CD4-positive, alpha-beta memory T cell (primary cell): ENCODE measurements at places on chromosomes 4 and X.

DNA sequence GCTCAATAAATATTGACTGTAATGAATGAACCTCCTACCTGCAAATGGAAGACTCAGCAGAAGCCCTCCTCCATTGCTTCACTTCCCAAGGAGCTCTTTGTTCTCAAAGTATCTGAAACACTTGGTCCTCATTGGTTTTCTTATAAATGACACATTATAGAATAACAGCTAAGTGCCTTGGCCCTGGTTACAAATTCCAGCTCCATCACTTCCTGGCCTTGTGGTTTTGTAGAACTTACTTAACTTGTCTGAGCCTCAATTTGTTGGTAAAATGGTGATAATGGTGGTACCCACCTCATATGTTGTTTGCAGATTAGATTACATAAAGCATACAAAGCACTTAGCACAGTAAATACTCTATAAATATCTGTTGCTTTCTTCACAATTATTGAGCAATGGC lies 25.2 kb upstream of the SMIM20 start:
- DNase-seq: no peak

- DNase-seq: no peak
Measured at GRCh38 chr4:81350040-81350439, 121.7 kb downstream of the RASGEF1B start.

DNA sequence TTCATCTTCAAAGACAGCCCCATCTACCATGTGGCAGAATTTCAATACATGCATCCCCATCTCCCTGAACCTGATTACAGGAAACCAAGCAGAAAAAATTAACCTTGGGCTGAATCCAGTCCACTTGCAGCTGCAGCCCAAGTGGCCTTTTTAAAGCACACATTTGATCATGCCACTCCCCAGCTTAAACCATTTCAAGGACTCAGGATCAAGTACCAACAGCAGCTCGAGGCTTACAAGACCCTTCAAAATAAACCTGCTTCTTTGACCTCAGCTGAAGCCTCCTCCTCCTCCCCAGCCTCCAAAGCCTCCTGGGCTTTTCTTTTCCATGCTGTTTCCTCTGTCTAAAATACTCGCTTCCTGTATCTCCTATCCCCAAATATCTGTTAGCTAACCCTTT lies 50.7 kb upstream of the KIT start:
- no peak for DNase-seq

- no peak for DNase-seq
Measured at GRCh38 chr4:153333874-153334273, 10.6 kb upstream of the MND1 start.

GRCh38 chr4:5125321-5125720 lies 74.0 kb downstream of the STK32B start:
- DNase-seq: no peak

GRCh38 chrX:123835661-123836371 lies 24.0 kb upstream of the XIAP start:
- DNase-seq: no peak

- DNase-seq: no peak
Measured at GRCh38 chr4:89256203-89256800, 51.3 kb downstream of the GPRIN3 start.

GRCh38 chr4:186118582-186118981 lies 14.1 kb downstream of the FAM149A start:
- DNase-seq: no peak

DNA sequence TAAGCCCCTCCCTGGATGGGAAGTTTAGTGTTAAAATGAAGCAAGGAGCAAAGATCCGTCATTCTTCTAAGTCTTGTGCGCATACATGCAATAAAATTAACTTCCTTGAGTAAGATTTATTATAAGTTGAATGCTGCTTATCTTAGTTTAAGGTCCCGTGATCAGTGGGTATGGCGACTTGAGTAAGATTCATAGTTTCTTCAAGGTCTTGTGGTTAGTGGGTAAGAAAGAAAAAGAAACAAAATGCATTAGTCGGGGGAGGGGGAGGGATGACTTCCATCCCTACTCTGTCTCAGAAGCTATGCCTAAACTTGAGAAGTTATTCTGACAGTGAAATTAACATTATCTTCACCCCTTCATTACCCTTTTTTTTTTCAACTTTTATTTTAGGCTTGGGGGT lies 127.3 kb upstream of the MAGEB16 start:
- DNase-seq: no peak

DNA sequence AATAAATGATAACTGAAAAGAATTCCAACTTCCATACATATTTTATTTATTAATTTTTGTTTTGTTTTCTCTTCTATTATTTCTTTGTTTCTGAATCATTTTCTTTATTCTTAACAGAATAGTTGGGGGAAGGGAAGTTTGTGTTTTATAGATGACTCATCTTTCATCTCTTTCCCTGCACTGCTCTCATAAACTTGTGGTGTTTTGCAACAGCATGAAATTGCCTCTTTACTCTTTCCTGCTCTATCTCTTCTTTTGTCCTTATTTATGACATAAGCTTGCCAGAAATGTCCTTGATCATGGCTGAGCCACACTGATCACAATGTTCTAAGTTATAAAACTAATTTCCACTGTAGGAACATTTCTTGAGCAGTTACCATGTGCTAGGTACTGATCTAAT lies 22.3 kb downstream of the QRFPR start:
- DNase-seq: no peak

DNA sequence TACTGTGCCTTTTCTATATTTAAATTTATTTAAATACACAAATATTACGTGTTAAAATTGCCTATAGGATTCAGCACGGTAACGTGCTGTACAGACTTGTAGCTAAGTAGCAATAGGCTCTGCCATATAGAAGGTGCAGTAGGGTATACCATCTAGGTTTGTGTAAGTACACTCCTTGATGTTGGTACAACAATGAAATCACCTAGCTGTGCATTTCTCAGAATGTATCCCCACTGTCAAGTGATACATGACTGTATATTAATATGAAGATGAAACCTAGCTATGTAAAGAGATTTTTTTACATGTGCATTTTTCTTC lies 431.2 kb downstream of the KCTD8 start:
- no peak for DNase-seq

DNA sequence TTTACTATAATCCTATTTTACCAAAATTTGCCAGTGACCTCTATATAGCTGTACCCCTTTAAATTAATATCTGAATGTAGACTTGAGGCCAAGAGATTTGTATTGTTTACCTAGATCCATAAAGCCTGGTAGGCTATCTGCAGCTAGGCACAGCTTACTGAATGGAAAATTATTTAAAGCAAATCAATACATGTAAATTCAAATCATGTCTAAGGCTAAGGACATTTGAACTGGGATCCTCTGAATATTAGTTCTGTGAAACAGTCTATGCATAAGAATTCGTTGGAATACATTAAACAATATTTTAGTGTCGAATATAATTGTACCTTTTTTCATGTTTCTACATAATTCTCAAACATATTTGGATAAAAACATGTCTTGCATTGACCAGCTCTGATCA lies 1.6 kb downstream of the UGT2A3 start:
- DNase-seq: no peak

DNA sequence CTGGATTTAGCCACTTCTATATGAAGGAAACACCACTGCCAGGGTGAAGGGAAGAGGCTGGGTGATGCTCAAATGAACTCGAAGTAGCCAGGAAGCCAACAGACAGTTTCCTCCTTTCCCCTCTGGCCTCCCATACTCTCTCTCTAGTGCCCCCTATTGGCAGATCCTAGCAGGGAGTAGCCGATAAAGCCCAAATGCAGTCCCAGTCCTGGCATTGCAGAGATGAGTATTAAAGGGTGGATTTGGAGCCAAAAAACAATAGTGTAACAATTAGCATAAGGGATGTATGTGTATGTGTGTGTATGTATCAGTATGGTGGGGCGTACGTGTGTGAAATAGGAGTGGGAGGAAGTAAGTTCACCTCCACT lies 213.8 kb upstream of the LDB2 start:
- DNase-seq: no peak

DNA sequence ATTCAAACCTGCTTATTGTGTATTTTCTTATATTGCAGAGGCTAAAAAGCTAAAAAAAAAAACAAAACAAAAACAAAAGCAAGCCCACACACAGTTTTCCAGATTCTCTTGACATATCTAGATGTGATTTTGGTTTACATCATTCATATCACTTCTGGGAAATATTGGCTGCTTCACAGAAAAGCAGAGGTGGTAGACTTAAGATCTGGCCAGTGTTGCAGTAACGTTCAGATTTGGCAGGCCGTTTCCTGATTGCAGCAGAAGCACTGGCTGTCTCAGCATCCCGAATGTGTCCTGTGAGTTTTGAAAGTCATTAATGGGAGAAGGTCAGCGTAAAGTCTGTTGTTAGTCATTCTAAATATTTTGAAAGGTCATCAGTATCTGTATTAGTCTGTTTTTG lies 2062.0 kb downstream of the ARAP2 start:
- no peak for DNase-seq

DNA sequence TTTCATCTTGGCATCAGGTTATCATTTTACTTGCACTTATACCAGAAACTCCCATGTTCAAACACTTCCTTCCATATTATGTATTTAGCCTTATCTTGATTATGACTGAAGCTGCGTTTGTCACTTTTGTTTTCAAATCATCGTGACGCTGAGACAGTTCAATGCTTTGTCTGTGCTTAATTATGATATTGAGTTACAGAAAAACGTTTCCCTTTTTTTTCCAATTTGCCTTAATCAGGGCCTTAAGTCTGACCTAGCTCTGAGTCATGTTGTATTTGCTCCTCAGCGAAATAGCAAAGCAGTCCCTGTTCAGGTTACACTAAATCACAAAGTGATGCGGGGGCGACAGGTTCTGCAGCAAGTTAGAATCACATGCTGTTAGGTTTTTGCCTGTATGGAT lies 254.7 kb downstream of the AFF2 start:
- DNase-seq: no peak

DNA sequence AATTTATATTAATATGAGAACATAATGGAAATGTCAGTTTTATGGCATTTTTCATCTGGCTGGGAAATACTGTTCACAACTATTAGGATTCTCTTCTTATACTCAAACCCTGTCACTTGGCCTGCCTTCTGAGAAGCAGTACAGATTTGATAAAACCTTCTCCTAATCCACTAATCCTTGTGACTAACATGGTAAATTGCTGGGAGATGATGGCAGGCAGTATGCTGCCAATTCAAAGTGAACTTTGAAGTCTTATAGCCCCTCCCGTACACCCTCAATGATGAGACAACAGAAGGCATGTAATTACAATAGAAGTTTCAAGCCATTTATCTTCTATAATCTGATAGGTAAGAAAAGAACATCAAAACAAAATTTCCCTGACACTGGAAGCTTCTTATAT lies 36.9 kb downstream of the PAQR3 start:
- DNase-seq: no peak

GRCh38 chr4:179631321-179631720 lies 2189.1 kb upstream of the AGA start:
- no peak for DNase-seq

GRCh38 chr4:78599931-78600375 lies 48.4 kb downstream of the ANXA3 start:
- DNase-seq: no peak

- DNase-seq: no peak
Measured at GRCh38 chr4:164761746-164762275, 7.9 kb downstream of the SMIM31 start.

DNA sequence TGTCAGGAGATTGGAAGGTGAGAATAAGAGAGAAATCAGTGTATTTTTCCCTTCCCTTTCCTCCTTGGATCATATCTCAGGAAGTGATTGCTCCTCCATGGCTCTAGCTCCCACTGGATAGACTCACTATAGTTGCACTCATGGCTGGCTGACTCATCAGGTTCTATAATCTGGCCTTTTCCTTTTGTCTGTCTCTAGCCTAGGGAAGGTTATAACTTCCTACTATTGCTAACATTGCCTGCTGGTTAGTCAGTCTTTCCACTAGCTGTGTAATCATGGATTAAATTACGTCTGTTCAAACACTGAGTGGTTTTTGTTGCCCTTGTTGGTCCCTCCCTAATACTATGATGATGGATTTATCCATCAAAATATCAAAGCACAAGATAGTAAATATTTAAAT lies 195.5 kb upstream of the VEGFC start:
- DNase-seq: no peak

DNA sequence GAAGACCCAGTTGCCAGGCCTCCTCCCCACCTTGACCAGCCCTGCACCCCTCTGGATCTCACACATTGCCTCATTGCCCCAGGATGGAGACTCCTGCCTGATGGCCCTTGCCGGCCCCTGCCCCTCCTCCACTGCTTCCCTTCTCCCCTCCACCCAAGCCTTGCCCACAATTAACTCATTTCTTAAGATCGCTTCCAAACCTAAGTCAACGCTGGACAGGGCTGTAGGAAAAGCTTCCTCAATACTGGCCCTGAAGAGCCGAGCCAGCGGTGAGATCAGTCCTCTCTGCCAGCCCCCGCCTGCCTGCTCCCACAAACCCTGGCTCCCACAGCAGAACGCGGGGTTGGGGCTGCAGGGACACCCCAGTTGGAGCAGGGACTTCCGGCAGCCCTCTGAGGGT lies 7.5 kb upstream of the HAUS7 start:
- DNase-seq: no peak

- DNase-seq: no peak
Measured at GRCh38 chrX:1502241-1502640, 34.7 kb downstream of the P2RY8 start.

DNA sequence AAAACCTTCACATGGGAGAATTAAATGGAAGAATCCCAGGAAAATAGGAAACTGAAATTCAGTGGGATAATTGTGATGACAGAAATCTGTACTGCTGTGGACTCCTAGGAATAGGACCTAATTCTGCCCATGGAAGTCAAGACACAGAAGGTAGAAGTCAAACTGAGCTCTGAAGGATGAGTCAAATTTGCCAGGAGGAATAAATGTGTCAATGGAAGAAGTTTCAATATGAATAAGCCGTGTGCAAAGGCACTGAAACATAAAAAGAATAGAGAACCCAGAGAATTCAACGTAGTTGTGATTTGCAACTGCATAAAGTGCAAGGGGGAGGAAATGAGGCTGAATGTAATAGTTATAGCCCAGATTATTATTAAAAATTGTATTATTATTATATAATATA lies 11.6 kb downstream of the ENAM start:
- DNase-seq: no peak

DNA sequence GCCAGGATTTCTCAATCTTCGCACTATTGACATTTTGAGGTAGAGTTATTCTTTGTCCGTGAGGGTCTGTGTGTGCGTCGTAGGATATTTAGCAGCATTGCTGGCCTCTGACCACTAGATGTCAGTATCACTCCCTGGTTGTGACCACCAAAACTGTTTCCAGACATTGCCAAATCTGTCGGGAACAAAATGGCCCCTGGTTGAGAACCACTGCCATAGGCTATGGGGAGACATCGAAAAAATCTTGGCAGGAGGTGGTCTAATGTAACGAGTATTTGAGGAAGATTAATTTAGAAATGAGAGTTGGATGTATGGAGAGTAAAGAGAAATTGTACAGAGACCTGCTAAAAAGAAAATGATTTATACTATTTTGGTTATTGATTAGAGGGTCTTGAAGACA lies 108.4 kb downstream of the DOCK11 start:
- peak; percentile 33 for DNase-seq
